ENCODE measurements at places on chromosomes 3 and 15.
A peak's percentile ranks its signal among the peaks of the same experiment; 100 is the strongest.

DNA sequence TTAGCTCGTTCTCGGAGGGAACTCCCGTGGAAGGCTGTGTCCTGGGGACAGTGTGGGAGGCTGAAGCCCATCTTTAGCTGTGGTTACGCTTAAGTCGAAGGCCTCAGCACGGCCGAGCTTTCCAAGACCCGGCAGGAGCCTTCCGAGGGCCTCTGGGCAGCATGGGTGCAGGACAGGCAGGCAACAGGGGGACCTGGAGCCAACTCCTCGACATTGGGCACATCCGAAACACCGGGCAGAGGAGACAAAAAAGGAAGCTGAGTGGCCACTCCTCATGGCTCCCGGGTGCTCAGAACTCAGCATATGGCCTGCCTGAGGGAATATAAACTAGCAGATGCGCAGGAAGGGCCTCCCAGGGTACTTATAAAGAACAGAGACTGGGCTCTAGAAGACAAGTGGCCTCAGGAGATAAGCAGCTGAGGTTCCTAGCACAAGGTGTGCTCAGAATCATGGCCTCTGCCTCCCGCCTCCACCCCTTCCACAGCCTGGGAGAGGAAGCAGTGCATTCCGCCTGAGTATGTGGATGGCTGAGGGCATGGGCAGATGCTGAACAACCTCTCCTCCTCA is 34.1 kb downstream of the ABTB1 start:
- no peak for DNase-seq

DNA sequence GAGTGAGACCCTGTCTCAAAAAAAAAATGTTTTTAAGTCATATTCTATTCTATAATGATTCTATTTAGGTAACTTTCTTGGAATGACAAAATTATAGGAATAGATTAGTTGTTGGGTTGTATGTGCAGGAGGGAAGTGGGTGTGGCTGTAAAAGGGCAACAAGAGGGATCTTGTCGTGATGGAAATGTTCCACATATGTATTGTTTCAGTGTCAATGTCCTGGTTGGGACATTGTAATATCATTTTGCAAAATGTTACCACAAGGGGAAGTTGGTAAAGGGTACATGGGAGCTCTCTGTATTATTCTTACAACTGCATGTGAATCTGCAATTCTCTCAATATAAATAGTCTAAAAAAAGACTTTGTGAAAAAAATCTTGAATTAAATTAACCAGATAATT is 14.3 kb upstream of the ABHD5 start:
- no peak for DNase-seq

DNA sequence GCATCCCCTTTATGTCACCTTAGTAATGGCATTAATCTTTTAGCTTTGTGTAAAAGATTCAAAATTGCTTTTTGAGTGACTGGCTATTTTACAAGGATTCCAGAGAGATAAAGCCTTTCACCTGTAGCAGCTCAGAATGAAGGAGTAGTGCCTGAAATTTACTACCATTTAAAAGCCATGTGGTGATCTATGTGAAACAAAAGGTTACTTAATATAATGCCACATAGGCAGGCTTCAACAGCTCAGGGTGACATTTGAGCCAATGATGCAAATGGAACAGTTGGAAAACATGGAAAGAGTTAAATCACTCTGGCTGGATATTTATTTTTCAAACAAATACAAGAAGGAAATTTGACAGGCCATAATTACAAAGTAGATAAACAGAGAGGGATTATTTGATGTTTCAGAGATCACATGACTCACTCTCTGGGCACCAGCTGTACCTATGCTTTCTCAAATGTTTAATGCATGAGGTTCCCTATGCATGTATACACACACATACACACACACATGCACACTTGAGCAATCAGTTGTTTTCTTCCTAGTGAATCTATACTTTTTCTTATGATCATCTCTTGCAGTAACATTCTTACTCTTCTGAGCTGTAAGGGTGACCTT is 171.5 kb downstream of the ZMAT3 start:
- DNase-seq, result no peak

DNA sequence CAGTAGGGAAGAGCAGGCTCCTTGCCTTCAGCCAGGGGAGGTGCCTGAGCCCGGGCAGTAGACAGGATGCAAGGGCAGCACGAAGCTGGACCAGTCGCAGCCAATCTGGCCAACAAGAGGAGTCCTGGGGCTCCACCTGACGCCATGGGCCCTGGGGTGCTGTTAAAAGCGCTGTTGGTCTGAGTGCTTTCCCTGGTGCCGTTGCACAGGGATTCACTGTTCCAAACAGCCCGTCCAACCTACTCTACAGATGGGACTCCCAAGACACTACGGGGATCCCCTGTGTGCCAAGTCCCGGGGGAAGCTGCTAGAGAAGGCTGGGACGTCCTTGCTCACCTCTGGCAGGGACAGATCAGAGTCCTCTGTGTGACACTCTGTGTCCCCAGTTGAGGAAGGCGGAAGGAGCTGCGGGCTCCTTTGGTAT is 632 bp downstream of the CTSH start:
- DNase-seq, result no peak

DNA sequence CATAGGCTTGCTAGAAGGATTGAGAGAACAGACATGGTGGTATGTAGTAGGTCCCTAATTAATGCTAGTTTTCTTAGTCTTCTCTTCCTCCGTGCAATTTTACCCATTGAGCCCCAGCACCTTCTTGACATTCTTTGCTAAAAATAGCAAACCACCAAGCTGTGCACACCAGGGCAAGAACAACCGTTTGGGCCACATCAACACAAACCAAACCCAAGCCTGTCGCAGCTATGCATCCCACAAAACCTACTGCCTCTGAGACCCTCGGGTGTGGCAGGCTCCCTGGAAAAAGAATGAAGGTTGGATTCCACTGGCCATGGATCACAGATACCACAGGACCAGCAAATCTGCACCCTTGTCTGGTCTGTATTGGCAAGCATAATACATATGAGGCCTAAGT is 27.1 kb downstream of the HEG1 start:
- DNase-seq, result no peak

- no peak for DNase-seq
These were observed 1.0 kb downstream of the DTWD1 start for GRCh38 chr15:49621887-49622286.

GRCh38 chr3:156102267-156102931 is 18.0 kb upstream of the KCNAB1 start:
- DNase-seq, result no peak

DNA sequence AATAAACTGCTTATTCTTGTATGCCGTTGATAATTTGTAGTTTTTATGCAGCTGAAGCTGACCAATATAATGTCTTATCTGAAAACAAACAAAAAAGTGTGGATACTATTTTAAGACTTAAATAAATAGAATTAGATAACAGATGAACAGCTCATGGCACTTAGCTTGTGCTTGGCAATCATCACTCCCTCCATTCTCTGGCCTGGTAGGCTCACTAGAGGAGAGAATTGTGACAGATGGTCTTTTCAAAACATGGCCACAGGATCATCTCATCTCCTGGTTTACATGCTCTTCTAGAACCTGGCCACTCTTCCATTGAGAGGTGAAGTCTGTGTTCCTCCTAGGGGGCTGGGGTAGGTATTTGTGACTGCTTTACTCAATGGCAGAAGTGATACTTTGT is 58.4 kb upstream of the RBP1 start:
- no peak for DNase-seq

GRCh38 chr15:87269566-87269965 is 987.0 kb downstream of the NTRK3 start:
- peak; percentile 88 for DNase-seq

GRCh38 chr3:46427916-46428833 is 21.1 kb downstream of the CCRL2 start:
- no peak for DNase-seq

GRCh38 chr3:31288641-31289100 is 244.1 kb upstream of the STT3B start:
- DNase-seq, result no peak

DNA sequence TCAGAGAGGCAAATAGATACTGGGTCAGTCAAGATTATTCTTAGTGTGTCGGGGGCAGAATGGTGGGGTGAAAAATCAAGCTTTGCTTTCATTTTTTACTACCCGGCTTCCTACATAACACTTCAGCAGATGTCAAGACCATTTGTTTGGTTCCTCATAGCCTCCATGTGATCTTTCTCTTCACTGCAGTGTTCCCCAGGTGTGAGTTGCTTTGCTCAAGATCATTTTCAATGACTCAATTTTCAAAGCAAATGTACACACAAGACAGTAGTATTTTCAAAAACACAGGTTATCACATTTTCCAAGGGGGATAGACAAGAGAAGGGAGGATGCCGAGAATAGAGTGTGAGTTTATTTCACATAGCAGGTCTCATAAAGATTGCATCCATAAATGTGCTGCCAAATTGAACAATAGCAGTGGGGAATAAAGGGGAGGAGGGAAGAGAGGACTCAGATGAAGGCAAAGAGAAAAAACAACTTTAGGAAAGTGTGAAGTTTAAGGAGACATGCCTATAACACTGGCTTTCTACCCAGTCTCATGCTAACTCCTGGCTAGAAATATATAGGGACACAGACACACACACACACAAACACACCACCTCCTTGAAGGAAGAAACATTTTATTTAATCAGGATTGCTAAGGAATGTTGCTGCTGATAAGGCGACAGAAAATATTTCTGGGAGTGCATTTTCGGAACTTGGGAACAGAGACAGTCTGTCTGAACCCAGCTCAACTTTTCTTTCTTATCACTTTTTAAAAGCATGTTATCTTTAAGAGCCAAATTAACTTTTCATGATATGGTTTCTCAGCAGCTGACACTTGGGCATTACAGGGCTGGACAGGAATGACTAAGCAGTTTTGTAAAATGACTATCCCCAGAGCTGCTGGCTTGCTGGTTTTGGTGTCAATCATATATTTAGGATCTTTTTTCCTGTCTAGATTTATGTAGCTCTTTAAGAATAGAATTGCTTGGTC is 402.4 kb downstream of the RBMS3 start:
- DNase-seq, result peak; percentile 54

DNA sequence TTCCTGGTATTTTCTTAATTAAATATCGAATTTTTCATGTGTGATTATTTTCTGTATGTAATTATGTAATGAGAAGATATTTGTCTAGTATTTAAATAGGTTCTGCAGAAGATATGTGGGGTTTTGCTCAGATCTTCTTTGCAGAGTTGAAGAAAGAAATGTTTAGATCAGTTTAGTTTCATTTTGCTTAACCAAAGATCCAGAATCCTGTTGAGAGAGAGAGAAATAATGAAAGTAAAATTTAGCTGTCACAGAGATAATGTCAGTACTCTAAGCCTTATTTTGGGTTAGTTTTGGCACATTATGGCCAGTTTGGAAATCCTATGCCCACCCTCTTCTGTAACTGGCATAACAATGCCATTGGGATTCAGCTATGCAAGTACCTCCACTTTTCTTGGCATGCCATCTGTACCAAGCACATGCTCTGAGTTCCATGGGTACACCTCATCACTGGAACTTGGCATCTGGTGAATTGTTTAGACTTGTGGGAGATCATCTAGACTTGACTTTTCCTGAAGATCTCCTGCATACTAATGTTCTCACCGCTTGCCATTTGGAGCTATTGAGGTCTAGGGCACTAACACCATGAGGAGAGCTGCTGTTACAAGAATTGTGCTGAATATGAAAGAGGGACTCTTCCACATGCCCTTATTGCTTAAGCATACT is 30.9 kb downstream of the PLSCR1 start:
- DNase-seq, result no peak

DNA sequence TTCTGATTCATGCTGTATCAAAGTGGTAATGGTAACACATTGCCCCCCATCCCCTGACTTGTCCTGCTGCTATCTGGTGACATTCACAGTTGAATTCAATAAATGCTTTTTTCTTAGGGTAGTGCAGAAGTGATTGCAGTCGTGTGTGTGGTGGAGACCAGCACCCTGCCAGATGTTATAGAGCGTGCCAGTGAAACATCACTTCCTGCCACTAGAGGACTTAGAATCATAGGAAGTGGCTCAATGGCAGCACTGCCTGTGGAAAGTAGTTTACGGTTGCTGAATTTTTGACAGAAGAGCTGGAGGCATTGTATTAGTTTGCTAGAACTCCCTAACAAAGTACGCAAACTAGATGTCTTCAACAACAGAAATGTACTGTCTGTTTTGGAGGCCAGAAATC is 37.4 kb upstream of the P2RY12 start:
- DNase-seq, result no peak
